Central memory CD8-positive, alpha-beta T cell (primary cell): ENCODE measurements at places on chromosomes 5 and 9.

DNA sequence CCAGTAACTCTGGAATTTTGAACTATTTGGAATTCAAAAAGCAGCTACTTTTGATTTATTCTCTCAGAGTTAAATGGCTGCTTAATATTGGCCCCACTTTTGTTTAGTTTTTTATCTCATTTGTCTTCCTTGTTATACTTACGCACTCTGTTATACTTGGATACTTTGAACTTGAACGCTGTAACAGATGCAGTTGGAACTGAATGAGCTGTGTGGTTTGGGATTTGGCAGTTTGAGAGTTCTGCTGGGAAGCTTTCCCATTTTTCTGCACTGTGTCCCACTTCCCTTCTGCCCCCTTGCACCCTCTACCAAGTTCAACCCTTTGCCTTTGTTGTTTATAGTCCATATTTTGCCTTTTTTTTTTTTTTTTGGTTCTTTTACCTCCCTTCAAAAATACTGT lies 3.8 kb downstream of the RHOBTB3 start:
- no peak for DNase-seq

DNA sequence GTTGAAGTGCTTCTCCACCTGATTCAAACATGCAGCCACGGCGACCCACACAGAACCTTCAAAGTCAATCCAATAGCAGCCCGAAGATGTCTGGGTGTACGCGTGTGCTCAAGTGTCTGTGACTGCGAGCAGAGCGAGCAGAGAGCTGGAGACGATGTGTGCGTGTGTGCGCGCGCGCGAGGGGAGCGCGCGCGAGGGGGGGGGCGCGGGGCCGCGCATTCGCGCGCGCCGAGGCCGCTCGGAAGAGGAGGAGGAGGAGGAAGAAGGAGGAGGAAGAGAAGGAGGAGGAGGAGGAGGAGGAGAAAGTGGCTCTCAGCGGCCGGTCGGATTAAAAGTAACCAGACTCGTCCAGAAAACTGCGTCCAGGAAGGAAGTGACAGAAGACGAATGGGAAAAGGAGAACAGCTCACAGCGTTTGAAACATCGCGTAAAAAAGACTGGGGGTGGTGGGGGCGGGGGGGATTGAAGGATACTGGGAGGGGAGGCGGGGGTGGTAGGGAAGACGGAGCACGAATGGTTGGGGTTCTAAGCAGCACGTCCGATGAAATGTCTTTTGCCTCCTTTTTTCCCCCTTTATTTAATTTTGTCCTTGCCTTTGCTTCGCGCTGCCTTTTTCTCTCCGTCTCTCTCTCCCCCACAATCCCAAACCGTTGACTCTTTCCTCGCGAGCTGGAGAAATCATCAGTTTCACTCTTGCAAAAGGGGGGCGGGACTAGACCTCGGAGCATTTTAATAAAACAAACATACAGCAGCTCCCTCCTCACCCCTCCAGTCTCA lies at the start of gene MEF2C:
Gene MEF2C (minus strand): TSS at position 126 of the 777 bp plus-strand sequence. CDS start 59,396 bp downstream, outside the sequence.
- no peak for DNase-seq

DNA sequence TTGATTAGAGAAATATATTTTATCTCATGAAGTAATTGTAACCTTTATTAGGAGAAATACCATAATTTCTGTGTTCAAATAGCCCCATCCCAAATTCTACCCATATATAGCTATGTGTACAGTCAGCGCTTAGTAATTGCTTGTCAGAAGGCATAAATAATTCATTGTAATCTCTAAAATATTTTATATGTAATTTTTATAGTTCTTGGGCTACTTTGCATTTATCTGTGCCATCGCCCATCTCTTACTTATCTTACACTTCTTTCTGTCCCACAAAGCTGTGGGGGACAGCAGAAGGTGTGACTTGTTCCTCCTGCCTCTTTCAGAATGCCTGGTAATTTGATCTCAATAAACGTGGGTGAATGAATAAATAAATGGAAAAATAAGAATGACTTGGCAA lies 5.5 kb downstream of the ADAMTSL1 start:
- DNase-seq, result no peak

DNA sequence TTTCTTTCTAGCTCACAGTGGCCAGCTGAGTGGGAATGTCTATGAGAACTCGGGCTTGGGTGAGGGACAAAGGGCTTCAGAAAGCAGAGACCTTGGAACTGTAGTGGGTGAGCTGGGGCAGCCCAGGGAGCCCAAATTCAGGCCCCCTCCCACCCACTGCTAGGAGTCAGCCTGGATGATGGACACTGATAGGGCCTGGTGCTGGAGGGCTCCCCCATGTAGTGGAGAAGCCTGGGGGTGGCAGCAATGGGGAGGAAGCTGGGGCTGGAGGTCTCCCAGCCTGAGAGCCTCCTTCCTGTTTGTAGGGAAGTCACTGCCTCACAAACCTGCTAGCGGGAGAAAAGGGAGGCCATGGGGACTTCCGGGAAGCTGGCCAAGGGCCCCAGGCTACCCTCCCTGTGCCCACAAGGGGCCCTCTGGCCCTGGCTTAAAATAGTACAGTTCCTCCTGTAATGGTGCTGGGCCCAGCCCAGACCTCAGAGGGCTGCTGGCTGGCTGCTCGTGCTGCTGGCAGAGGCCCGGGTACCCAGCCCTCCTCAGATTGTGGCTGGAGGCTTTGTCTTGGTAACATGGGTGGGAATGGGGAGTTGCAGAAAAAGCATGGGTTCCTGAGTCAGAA lies 6.3 kb upstream of the NR5A1 start:
- DNase-seq, result no peak

DNA sequence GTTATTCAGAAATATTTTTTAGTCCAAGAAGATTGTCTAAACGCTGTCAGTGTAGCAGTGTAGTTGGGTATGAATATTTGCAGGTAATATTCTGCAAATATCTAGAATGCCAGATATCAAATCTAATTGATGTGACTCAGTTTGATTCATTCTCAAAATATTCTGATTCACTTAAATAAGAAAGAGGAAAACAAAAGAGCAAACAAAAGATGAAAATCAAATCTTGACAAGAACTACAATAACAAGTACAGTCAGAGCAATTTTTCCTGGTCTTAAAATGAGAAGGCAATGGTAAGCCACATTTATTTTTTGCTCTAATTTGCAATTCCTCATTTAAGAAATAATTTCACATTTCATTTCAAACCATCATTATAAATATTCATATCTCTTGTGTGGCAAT lies 36.0 kb downstream of the MRPS30 start:
- DNase-seq, result no peak

GRCh38 chr5:98679963-98680362 lies 93.5 kb upstream of the RGMB start:
- DNase-seq, result no peak

GRCh38 chr5:219991-220390 lies 1.9 kb downstream of the SDHA start:
- DNase-seq, result no peak

DNA sequence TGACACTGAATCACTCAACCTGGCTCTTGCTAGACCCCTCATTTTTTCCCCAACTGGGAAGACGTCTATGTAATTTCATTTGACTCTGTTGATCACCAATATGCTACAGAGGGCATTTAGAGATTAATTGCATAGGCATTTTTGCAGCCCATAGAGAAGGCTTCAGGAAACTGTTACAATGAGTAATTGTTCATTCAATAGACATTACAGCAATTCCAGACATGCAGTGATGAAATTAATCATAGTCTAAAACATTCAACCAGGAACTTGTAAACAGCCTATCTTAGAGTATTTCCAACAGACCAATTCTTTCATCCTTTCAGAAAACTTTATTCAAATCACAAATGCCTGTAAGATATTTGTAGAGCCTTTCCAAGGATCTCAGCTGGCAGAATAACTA lies 122.3 kb downstream of the MARCHF11 start:
- DNase-seq, result no peak

GRCh38 chr9:128065907-128066712 lies 1.0 kb downstream of the NAIF1 start:
- DNase-seq, result no peak

GRCh38 chr9:9392755-9393154 lies 1220.0 kb downstream of the PTPRD start:
- no peak for DNase-seq

DNA sequence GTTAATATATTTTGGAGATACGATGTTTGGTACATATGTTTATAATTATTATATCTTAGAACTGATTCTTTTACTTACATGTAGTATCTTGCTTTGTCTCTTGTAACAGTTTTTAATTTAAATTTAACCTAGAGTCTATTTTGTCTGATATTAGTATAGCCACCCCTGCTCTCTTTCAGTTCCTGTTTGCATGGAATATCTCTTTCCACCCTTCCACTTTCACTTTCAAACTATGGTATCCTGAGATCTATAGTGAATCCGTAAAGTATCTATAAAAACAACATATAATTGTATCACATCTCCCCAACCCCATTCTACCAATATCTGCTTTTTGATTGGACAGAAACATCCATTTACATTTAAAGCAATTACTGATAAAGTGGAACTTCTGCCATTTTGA lies 7.2 kb downstream of the IRGM start:
- DNase-seq, result no peak

DNA sequence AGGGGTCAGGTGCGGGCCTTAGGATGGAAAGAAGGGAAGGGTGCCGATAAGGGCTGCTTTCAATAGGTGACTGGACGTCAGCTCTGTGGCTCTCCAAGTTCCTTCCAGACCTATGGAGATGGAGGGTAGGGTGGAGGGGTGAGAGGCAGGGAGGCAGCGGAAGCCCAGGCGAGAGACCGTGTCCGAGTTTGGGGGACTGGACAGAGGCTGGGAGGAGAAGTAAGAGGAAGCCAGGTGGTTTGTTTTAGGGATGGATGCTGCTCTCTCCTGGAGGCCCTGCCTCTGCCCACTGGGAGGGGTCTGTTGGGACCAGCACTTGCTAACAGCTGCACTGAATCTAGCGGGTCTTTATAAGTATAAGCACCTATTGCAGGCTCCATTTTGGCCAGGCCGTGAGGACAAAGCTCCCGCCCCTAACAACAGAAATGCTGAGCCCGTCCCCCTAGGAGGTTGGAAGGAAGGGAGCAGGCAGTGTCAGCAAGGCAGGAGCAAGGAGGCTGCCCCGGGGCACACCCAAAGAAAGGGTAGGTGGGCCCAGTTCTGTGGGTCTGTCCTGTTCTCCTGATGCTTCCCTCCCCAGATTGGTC lies 167.5 kb downstream of the DAB2IP start:
- DNase-seq, result no peak

DNA sequence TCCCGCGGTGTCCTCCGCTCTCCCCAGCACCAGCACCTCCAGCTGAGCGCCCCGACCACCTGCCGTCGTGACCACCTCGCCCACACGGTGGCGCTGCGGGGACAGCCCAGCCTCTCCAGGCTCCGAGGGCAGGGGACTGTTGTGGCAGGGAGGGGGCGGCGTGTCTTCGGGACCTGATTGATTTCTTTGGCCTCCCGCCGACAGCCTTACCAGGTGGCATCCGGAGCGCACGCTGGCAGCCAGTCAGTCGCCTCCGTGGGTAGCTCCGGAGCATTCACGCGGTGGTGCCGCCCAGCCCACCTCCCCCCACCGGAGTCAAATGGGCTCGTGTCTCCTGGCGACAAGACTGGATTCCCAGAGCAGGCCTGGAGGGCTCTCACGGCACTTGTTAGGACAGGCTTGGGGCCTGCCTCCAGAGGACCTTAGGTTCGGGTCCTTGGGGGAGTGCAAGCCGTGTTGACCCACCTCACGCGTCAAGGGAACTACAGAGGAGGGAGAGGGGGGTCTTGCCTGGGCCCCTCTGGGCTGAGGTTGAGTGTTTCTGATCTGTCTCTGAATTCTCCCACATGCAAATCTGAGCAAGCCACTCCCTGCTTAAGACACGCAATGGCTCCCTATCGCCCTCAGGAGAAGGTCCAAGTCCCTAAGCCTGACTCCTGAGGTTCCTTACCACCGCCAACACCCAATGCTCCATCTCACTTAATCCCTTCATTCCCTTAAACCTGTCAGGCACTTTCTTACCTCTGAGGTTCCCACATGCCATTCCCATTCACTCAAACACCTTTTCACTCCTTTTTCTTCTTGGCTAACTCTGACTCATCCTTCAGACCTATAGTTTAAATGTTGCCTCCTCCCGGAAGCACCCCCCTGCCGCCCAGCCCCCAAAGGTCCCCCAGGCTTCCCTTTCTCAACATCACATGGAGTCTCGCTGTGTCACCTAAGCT lies 51.2 kb upstream of the GGTA1 start:
- peak; percentile 43 for DNase-seq

DNA sequence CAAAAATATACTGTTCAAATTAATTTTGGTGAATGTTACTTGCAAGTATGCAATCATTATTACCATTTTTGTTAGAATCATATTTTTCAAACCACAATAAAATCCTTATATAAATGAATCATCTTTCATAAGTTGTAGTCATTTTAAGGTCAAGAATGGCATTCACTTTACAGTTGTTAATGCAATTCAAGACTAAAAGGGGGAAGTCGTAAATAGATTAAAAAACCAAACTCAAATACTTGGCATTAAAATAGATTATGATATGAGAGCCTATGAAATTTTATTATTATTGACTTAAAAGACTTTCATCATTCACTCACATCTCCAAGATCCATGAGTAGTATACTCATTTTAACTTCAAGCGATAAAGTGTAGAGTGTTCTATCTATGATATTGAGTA lies 11.6 kb downstream of the CDH9 start:
- DNase-seq, result no peak

GRCh38 chr5:53580547-53580946 lies 20.1 kb downstream of the NDUFS4 start:
- DNase-seq, result no peak

GRCh38 chr5:135631391-135631790 lies 52.6 kb upstream of the CXCL14 start:
- DNase-seq, result no peak

DNA sequence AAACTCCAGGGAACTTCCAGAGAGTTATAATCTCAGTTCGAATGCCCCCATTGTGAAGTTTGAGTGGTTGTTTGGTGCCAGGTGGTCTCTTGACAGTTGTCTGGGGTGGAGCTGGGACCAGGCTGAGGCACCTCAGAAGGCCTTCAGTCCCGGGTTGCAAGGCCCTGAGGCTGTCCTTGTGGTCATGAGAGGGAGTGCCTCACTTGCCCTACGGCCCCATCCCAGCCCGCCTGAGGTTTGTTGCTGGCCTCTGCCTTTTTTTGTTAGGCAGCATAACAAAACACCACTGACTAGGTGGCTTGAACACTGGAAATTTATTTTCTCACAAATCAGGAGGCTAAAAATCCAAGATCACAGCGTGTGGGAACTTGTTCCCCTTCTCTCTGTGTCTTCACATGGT lies 73.0 kb upstream of the PAPPA start:
- DNase-seq, result no peak

GRCh38 chr9:123834218-123834888 lies 95.6 kb downstream of the DENND1A start:
- no peak for DNase-seq

DNA sequence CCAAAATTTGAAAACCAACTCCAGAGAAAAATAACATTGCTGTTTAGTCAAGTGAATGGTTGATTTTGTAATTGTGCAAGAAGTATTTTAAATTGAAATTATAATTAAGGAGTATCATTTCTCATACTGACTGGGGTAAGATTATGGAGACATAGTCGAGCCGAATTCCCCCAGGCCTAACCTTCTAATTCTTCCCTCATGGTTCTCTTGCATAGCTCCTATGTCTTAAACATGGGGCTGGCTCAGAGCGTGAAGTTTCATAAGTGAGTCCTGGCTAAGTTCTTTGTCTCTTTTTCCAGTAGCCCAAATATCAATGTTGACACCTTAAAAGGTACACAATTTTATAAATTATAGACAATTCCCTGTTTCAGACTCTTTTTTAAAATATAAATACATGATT lies 46.7 kb upstream of the ANXA1 start:
- no peak for DNase-seq
